CD8-positive, alpha-beta memory T cell (primary cell): ENCODE measurements at places on chromosomes 2 and 18. TPM values are rescaled to one million over a fixed set of nuclear protein-coding genes. Genes with fewer than 3 reads are reported as not detected.

Gene PLEKHH2
- 0.49 TPM for total RNA-seq

Gene ITPRIPL1
- 55.5 TPM for total RNA-seq

Gene FLACC1
- 2.5 TPM for total RNA-seq

Gene GPR45
- total RNA-seq: not detected

Gene RESP18
- not detected for total RNA-seq

Gene COX7A2L
- 99.8 TPM for total RNA-seq

Gene KCNIP3
- not detected for total RNA-seq

Gene KCNF1
- total RNA-seq: not detected

Gene MGAT4A
- total RNA-seq: 65.2 TPM

Gene CPO
- total RNA-seq: not detected

Gene TTR
- total RNA-seq: not detected

Gene INHBB
- not detected for total RNA-seq

Gene TBR1
- total RNA-seq: not detected

Gene PJVK
- total RNA-seq: 1.5 TPM

DNA sequence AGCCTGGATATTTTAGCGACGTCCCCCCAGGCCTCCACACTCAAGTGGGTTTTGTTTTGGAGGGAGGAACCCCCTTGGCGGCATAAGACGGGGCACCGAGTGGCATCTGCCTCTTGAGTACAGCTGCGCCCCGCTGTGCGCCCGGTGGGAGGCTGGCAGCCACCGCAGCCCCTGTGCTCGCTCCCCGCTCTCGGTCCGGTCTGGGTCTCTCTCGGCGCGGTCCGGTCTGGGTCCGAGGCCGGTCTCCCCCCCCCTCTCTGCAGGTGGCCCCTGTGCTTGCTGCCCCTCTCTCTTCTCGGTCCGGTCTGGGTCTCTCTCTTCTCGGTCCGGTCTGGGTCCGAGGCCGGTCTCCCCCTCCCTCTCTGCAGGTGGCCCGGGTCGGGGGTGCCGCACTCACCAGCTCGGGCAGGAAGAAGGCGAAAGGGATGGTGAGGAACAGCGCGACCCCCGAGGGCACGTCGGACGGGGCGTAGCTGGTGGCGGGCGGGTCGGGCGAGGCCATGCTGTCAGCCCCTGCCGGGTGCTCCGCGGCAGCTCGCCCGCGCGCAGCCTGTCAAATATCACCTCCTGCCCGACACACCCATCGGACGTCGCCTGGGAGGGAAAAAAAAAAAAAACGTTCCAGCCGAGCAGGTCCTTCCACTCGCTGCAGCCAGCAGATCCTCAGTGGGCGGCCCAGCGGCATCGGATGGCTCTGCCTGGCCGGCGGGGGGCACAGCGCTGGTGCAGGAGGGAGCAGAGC is at the start of gene MALL:
Gene MALL (minus strand): TSS at position 532 of the 742 bp plus-strand sequence. CDS start 30 bp downstream, at position 502.
- DNase-seq: no peak

DNA sequence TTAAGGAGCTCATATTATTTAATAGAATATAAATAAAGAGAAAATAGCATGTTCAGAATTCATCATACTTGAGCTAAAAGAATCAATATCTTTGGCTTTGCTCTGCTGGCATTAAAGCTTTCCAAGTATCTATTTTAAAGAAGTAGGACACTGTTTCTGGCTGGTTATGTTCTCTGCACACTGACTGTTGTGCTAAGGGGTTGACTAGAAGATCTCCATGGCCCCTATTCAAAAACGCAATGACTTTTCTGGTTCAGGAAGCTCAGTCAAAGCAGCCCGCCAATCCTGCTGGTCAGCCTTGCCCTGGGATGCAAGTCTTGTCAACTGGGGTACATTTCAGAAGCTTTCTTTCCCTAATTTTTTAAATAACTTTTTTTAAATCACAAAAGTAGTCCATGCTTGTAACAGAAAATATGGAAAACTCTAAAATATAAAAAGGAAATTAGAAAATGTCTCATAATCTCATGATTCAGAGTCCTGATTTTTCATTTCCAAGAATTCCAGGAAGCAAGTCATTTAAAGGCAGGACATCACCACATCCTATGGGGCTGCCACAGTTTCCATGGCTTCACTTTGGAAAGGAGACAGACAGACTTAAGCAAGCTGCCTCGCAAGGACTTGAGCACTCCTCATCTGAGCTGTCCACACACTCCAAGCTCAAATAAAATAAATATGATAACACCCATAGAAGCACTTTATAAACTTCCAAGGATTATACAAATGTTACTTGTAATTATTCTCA is 195.1 kb downstream of the TXNL1 start:
- no peak for DNase-seq

DNA sequence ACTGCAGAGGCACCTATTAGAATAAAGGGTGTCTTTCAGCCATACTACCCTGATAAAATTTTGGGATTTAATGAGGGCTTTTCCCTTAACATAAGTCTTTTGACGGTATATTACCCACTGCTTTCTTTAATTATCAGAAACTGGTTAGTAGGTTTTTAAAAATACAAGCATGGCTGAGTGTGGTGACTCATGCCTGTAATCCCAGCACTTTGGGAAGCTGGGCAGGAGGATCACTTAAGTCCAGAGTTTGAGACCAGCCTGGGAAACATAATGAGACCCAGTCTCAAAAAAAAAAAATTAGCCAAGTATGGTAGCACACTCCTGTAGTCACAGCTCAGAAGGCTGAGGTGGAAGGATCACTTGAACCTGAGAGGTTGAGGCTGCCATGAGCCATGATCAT is 16.1 kb downstream of the CPSF3 start:
- DNase-seq: no peak

DNA sequence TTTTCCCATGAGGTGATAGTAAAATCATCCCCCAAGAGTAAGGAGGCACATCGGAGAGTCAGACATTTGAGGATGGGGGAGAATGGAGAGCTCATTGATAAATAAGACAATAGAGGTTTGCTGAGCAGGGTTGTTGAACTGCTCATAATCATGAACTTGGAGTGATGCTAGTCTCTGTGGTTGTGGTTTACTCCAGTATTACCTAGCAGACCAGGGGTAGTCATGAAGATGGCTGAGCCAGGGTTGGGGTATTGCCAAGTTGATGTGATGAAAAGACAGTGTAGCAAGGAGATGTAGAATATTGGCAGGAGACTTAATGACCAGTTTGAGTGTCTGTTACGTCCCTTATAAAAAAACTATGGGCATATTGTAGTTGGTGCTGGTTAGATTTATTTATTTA is 25.4 kb downstream of the CYBRD1 start:
- no peak for DNase-seq

DNA sequence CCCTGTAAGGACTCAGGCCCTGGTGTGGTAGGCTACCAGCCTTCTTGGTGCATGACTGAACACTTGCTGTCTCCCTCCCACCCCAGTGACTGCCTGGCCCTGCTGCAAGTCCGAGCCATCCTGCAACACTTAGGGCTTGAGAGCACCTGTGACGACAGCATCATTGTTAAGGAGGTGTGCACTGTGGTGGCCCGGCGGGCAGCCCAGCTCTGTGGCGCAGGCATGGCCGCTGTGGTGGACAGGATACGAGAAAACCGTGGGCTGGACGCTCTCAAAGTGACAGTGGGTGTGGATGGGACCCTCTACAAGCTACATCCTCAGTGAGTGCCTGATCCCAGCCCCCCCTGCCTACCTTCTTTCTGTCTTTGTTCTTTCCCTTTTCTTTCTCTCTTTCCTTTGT is 55.2 kb downstream of the HK2 start:
- no peak for DNase-seq

- no peak for DNase-seq
Measured at GRCh38 chr2:206814498-206814897, 49.1 kb downstream of the FASTKD2 start.

- no peak for DNase-seq
Measured at GRCh38 chr2:130354139-130354428, 1.8 kb upstream of the PTPN18 start.

GRCh38 chr18:58562999-58563667 is 65.8 kb downstream of the ALPK2 start:
- no peak for DNase-seq

DNA sequence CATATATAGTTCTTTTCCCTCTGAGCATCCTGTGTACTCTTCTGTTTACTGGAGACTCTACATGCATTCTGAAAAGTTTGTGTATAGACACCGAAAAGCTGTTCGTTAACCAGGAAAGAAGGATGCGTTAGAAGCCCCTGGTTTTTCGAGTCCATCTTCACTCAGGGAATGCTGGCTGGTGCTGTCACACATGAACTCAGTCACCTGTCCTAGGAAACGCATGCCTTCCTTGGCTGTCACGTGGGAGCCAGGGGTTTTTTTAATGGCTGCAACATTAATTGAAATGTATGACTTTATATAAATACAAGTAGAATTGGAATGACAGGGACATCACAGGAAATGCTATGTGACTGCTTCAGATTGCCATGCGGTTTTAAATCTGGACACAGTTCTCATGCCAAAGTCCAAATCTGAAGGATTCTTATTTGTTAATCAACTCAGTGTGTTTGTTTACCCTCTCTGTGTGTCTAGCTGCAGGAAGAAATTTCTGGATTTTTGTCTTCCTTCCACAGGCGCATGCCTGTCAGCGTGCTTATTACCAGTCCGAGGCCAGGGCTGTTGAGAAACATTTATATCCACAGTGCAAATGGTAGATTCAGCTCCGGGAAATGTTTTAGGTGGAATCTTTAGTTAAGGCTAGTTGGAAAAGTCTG is 2.6 kb downstream of the RAMP1 start:
- no peak for DNase-seq

DNA sequence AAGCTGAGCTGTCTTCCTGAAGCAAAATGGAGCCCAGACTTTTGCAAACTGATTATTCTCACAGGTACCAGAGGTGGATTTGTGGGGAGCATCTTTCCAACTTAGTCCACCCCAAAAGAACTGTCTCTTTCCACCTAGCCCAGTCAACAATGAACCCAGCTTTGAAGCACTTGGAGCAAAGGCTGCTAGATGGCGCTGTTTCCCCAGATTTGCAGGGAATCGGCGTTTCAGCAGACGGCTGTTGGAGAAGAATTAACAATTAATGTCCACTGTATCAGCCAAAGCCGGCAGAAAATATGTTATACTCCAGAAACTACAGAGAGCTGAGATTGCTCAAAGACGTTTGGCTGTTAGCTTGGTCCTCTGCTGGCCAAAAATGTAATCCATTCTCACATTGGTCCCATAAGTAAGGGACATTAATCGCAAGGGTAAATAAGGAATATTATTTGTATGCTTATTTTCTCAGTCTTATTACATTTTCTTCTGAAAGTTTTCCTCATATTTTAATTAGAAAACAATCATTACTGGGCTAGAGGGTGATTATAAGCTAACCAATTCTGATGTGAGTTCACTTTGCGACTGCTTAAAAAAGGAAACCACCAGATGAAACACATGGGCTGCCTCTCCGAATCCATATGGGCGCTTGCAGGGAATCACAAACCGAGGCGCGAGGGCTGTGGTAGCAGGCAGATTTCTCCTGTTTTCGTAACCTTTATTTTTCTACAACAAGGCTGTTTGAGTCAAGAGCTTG is 423.8 kb upstream of the MEX3C start:
- DNase-seq: no peak

- DNase-seq: no peak
Measured at GRCh38 chr2:39949131-39949530, 170.1 kb upstream of the THUMPD2 start.

DNA sequence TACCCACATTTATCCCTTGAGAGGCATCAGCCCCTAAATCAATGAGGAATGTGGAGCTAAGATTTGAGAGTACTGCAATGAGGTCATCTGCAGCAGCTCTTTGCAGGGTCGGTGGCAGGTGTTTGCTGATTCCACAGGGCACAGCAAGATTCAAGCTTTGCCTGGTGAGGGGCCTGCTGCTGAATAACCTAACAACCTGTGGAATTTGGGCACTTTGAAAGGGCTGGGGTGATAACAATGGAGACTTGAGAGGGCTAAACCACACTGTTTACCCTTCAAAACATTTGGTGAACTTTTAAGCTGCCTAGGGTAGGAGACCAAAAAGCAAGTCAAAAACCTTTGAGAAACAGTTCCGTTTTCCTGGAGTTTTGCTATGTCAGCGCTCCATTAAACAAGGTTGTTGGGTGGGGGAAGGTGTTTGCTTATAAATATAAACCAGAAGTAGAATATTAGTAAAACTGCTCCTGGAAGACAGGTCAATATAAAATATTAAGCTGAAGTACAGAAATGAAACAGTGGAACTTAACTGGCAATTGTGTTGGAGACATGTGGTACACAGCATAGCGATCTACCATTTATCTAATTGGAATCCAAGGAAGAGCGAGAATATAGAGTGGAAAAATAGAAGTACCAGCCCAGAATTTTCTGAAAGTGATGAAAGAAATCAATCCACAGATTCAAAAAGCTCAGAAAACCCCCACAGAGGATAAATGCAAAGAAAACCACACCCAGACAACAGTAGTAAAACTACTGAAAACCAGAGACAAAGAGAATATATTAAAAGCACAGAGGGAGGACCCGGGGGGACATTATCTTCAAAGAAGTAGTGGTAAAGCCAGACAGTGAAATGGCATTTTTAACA is 15.7 kb downstream of the COPS8 start:
- DNase-seq: no peak

GRCh38 chr2:25342372-25343186 is 854 bp upstream of the DNMT3A start:
- peak; percentile 81 for DNase-seq

GRCh38 chr18:71784777-71785176 is 759.4 kb downstream of the CBLN2 start:
- no peak for DNase-seq

DNA sequence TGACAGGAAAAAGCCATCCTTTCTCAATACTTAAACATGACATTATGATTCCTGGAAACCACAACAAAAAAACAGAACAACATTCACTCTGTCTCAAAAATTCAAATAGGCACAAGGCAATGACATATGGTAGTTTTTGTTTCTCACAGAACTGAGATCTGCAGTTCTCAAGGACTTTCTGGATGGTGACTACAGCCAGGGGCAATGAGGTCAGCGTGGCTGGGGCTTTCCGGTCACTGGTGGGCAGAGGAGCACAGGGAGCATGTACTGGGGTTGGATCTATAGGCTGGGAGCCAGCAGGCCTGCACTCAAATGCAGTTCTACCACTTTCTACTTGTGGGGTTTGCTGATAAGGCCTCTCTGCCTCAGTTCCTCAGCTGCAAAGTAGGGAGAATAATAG is 72.0 kb downstream of the CTAGE1 start:
- DNase-seq: no peak

DNA sequence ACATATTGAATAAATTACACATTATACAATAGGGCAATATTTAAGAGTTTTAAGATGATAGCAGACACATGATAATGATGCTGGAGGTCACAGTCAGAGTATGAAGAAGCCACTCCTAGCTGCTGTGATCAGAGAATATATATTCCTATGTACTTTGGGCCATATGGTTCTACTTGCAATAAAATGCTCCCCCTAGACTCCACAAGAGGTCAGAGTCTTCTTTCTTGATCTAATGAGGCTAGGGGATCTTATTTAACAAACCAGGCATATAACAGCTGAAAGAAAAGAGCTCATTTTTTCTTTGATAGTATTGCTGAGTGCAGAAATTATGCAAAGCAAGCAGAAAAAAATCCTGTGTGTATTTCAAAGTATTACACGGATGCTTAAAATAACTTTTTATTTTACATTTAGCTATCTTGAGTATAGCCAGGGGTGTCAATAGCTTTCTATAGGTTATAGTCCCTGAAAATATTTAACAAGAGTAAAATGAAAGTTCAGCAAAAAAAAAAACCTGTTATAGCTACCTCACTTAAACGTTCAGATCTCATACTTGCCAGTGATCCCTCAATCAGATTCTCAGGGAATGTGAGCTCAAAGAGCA is 748.7 kb upstream of the CHAC2 start:
- no peak for DNase-seq
